GM23338 (cell line): ENCODE measurements at places on chromosomes 4 and X. TPM values are rescaled to one million over a fixed set of nuclear protein-coding genes. Genes with fewer than 3 reads are reported as not detected.

The MAGEC1 gene
- not detected in 2 replicates for total RNA-seq

The SPATA4 gene
- total RNA-seq: not detected in 2 replicates

The APELA gene
- total RNA-seq: 153 and 213 TPM in 2 replicates

The PRSS12 gene
- 7.5 and 12.9 TPM in 2 replicates for total RNA-seq

The IL21 gene
- not detected in 2 replicates for total RNA-seq

The MECP2 gene
- total RNA-seq: 32.7 and 34.0 TPM in 2 replicates

The SFRP2 gene
- total RNA-seq: 214 and 219 TPM in 2 replicates

The BEX2 gene
- total RNA-seq: 37.5 and 49.8 TPM in 2 replicates

The GABRQ gene
- total RNA-seq: 7.8 and 10.1 TPM in 2 replicates

The RHOXF2 gene
- total RNA-seq: not detected in 2 replicates

The IL2 gene
- not detected in 2 replicates for total RNA-seq
